Pulmonary artery endothelial cell (primary cell): ENCODE measurements at places on chromosomes 5 and 9. TPM values are rescaled to one million over a fixed set of nuclear protein-coding genes. Genes with fewer than 3 reads are reported as not detected.

The GPR150 gene
- total RNA-seq = 0.20 and 0.32 TPM in 2 replicates

The SNX24 gene
- total RNA-seq = 8.7 and 12.7 TPM in 2 replicates

The ADGRV1 gene
- 0.04 and 0.20 TPM in 2 replicates for total RNA-seq

The IFNA21 gene
- not detected in 2 replicates for total RNA-seq

The PCDHGA5 gene
- 0.35 and 0.40 TPM in 2 replicates for total RNA-seq

The SUSD3 gene
- total RNA-seq = 0.13 and 0.39 TPM in 2 replicates

The CRAT gene
- 34.6 and 37.9 TPM in 2 replicates for total RNA-seq

The MAMDC4 gene
- 0.86 and 2.1 TPM in 2 replicates for total RNA-seq

The CD72 gene
- total RNA-seq = 0.07 TPM in 1 of 2 replicates, not detected in the other

The CATSPER3 gene
- 0.07 TPM in 1 of 2 replicates, not detected in the other for total RNA-seq

The TAF11L10 gene
- total RNA-seq = not detected in 2 replicates

The IFNA17 gene
- total RNA-seq = not detected in 2 replicates

The PDGFRB gene
- total RNA-seq = 0.07 and 0.14 TPM in 2 replicates

The C5orf24 gene
- total RNA-seq = 55.1 and 59.4 TPM in 2 replicates

The PPP2R2B gene
- total RNA-seq = not detected in 2 replicates

The DIMT1 gene
- total RNA-seq = 44.6 and 50.6 TPM in 2 replicates
